Osteoblast (primary cell): ENCODE measurements at places on chromosomes 2 and 18. TPM values are rescaled to one million over a fixed set of nuclear protein-coding genes. Genes with fewer than 3 reads are reported as not detected.

ATRAID gene
- total RNA-seq = 187 and 198 TPM in 2 replicates

DSG4 gene
- total RNA-seq = not detected in 2 replicates

SYT4 gene
- total RNA-seq = not detected in 2 replicates

GCG gene
- total RNA-seq = not detected in 2 replicates

RAB31 gene
- total RNA-seq = 120 and 144 TPM in 2 replicates

SKOR2 gene
- not detected in 2 replicates for total RNA-seq

IGFBP2 gene
- total RNA-seq = 6.5 and 11.2 TPM in 2 replicates

GYPC gene
- 101 TPM in 2 replicates for total RNA-seq

SLC14A1 gene
- 128 and 136 TPM in 2 replicates for total RNA-seq
